GM20000 (cell line): ENCODE measurements at places on chromosomes 2 and 18.

GRCh38 chr2:239102266-239102665, 254.4 kb downstream of the TWIST2 start:
- DNase-seq: no peak

- DNase-seq: no peak
These were observed 257.9 kb downstream of the THSD7B start for GRCh38 chr2:137023205-137023604.

DNA sequence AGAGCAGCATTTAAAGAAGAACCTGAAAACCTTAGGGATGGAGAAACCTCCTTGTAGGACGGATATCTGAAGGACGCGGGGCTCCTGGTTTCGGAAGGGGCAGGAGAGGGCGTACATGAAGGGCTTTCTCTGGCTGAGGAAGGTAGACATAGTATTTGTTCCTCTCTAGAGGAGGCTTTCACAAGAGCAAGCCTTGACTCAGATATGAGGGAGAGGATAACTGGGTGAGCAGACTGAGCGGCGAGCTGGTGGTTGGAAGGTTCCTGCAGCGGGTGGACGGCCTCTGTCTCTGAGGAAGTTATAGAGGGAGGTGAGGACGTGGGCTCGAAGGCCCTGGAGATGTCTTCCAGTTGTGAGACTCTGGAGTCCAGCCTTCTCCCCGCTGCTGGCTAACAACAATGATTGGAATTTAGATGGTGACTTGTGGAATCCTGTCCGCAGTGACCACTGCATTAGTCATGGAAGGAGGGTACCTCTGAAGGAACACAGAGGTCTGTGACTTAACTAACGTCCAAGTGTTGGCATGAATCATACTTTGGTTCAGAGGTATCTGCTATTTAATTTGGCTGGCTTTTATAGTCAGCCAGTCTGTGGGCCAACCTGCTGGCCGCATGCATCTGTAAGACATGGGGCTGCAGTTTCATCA, 80.9 kb downstream of the ASAP2 start:
- no peak for DNase-seq

- no peak for DNase-seq
These were observed 299.8 kb downstream of the LRATD1 start for GRCh38 chr2:14932285-14932684.

DNA sequence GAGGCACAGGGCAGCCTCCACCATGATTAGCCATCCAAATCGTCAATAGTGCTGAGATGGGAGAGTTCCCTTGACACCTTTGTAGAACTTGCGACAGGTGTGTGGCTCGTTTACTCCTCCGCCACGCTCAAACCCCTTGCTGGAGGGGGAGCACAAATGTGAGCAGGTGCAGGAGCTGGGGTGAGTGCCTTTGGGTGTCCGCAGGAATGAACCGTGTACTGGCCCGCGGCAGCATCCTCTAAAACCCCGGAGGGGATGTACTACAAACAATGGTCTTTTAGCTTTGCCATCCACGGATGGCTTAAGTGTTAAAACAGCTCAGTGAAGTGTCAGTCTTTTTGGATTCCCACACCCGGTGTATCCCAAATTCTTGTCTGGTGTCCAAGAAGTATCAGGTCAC, 21.4 kb upstream of the TDRD15 start:
- no peak for DNase-seq

- no peak for DNase-seq
These were observed 91.0 kb downstream of the EPB41L5 start for GRCh38 chr2:120103723-120104467.

GRCh38 chr18:78601923-78602322, 377.7 kb upstream of the SALL3 start:
- DNase-seq: no peak

DNA sequence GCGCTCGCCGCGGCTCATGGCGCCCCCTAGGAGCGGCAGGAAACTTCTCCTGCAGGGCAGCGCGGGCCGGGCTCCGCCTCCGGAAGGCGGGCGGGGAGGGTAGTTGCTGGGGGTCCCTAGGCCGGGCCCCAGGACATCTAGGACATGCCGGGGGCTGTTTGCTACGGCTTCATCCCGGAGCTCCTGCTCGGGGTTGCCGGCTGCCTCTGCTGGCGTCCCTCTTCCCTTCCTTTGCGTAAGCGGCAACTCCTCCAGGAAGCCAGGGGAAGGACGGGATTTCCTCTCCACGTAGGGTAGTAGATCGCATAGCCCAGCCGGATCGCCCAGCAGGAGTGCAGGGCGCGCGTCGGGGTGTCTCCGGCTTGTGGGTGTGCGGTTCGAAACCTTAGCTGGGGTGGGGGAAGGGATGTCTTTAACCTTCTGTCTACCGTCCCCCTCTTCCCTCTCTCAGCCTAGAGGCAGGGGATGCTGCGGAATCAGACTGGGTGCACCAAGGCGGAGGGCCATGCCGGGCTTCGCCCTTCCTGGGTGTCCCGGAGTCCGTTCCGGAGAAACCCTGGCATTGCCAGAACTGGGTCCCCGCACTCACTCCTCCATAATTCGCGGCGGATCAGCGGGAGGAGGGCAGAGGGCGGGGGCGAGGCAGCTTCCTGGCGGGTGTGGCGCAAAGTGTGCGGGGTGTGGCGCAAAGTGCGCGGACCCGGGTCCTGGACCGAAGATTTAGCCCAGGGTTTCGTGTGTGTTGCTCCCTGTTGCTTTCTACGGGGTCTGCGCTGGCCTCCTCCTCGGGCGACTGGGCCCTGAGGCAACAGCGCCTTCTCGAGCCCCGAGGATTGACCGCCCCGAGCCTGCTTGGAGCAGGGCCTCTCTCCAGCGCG, 12.2 kb upstream of the SKOR2 start:
- DNase-seq: no peak

- DNase-seq: no peak
These were observed 422.2 kb downstream of the XIRP2 start for GRCh38 chr2:167310442-167310841.

GRCh38 chr2:60053791-60054190, 499.7 kb downstream of the BCL11A start:
- no peak for DNase-seq

DNA sequence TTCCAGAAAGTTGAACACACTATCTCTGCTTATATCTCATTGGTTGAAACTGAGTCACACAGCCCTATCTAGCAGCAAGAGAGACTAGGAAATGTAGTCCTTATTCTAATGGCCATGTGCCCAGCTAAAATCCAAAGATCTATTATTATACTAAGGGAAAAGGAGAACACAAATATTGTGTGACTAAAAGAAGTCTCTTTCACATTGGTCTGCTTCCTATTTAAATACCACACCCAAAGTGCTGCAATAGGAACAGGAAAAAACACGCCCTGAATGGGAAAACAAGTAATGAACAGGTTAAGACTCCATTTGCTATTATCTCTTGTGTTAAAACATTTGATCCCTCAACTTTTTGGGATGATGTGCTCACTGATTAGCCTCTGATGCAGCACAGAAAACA, 86.8 kb upstream of the BARD1 start:
- no peak for DNase-seq

DNA sequence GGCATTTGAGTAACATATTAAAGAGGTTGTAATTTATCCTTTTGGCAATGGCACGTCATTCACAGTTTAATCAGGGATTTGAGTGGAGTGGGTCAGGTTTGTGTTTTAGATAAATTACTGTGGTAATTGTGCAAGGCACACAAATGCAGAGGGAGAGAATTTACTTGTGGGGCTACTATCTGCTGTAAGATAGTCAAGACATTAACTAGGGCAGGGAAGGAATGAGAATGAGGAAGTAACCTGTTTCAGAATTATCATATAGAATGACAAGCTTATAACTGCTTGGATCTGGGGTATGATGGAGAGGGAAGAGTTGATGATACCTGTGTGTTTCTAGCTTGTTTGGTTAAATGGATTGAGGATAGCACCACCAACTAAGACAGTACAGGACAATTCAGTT, 58.9 kb upstream of the ZSWIM2 start:
- DNase-seq: no peak

DNA sequence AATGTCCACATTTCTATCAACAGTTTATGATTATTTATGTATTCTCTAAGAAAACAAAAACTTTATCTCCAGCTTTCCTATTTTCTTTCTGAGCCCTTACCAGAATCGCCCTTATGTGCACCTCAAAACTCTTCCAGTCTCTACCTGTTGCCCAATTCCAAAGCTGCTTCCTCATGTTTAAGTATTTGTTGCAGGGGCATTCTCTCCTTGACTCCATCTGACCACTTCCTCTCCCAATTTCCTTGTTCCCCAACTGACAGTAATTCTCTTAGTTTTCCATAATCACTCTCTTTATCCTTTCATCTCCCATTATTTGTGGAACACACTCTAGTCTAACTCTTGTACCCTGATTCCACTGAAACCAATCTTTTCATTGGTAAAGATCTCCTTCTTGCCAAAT, 105.4 kb upstream of the RBBP8 start:
- DNase-seq: no peak

DNA sequence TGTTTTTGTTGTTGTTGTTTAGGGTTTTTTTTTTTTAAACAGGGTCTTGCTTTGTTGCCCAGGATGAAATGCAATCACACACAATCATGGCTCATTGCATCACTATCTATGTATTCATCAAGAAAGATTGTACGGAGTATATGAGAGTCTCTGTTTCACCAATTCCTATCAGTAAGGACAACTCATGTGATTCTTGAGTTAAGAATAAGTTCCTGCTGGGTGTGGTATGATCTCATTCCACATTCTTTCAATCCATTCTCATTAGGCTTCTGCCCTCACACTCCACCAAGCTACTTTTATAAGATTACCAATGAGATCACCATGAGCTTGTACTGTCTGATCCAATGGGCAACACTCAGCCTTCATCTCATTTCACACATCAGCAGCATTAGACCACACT, 9.1 kb upstream of the AP1S3 start:
- DNase-seq: no peak

- DNase-seq: no peak
These were observed 72.0 kb downstream of the DNER start for GRCh38 chr2:229642371-229642770.

DNA sequence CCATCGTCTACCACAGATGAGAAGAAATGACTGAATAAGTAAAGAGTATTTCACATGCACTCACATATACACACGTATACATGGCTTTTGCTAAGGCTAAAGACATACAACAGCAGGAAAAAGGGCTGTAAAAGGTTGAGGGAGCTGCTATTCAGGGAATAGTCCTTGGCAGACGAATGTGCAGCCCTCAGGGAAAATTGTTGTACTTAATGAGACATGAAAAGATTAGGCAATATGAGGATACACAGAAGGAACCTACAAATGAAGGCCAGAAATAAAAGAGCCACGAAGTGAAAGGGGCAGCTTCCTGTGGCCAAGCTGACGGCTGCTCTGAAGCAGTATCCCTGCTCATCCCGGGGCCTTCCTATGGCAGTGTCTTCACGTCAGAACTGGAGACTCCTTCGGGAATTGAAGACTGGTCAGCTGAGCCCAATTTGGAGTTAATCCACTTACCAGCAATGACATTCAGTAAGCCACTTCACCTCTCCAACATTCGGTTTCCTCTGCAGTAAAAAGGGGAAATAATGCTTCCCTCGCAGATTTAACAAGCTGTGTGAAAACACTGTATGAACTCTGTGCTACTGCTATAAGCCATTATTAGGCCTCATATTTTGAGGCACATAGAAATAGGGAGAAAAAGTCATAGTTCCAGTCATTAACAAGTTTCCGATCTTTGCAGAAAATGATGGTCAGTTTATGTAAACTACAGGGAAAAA, 221.8 kb downstream of the STK39 start:
- no peak for DNase-seq

DNA sequence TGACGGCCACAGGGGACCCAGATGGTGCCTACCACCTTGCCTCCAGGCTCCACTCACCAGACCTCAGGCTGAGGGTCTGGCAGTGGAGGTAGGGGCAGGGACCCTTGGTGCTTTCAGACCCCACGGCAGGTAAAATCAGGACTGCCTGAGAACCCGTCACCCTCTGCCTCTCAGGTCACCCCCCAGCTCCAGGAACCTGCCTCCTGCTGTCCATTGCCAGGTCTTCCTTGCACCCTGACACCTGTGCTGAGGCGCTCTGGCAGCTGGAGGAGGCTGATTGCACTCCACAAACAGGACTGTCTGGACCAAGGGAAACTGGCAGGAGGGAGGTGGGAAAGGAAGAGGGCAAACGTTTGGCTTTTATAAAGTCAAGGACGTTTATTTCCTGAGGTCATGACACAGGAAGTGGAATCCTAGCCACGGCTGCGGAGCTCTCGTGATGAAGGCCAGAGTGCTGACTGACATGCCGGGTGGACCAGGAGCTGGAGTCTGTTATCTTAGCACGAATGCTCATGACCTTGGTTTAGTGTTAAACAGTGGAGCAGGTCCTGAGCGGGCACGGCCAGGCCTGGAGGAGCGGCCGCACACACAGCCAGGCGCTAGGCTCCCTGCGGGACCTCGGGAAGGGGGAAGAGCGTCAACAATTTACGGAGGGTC, 40.5 kb downstream of the ANO7 start:
- DNase-seq: no peak

DNA sequence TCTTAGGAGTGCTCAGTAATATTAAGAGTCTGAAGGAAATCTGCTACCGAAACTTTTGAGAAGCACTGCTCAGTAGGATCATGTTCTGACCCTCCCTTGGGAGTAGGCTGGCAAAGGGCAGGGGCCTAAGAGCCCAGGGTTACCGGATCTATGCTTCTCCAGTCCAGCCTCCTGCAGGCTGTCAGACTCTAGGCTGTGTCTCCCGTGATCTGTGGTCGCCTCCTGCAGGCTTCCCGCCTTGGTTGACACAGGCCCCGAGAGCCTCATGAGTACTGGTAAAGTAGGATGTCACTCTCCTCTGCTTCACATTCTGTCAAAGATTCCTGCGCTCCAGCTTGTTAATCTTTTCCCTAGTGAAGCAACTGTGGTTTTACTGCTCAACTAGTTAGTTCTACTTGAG, 647.8 kb upstream of the RAB6C start:
- no peak for DNase-seq

DNA sequence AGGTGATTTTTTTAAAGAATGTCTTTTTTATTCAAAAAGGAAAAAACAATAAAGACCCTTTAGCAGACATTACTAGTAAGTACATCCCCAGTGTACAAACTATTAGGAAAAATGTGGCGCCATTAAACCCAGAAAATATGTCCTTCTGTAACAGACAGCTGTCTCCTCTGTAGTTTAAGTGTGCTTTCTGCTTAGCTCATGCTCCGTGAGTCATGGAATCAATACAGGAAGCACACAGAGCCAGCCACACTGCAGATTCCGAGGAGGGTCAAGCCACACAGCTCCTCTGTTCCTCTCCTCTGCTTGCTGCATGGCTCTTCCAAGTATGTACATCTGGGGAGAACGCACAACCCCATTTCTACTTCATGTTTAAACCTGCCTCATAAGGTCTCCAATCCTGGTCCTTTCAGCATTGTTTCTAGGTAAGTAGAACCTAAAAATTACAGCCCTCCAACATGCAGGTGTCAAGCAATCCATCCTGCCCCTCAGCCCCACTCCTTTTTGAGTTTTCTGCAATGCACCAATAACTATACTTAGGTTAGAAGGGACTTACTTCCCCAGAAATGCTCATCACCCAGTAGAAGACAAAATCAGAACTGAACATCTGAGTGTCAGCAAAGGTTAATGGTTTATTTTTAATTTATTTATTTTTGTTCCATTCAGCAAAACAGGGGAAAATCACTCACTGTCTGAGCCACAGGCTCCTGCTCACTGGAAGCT, 37.5 kb downstream of the ACVR1 start:
- no peak for DNase-seq
